ENCODE measurements at places on chromosomes 6 and 20. TPM values are rescaled to one million over a fixed set of nuclear protein-coding genes. Genes with fewer than 3 reads are reported as not detected.

MYL9 gene
- total RNA-seq, result 4.3 TPM

IPCEF1 gene
- total RNA-seq, result not detected

BMP2 gene
- total RNA-seq, result 6.7 TPM

MRPL2 gene
- 155 TPM for total RNA-seq

ZNF341 gene
- total RNA-seq, result 2.5 TPM

PROKR2 gene
- not detected for total RNA-seq

SLC22A16 gene
- total RNA-seq, result not detected

ETV7 gene
- total RNA-seq, result 0.20 TPM

CNKSR3 gene
- 4.8 TPM for total RNA-seq

DYNLT2 gene
- total RNA-seq, result 1.3 TPM

TBX18 gene
- 0.39 TPM for total RNA-seq

SLC17A1 gene
- not detected for total RNA-seq

OTOR gene
- not detected for total RNA-seq

All from MCF 10A (cell line).